Glutamatergic neuron (in vitro differentiated cells): ENCODE measurements at places on chromosomes 12 and 14.
A peak's percentile ranks its signal among the peaks of the same experiment; 100 is the strongest.

GRCh38 chr14:76090616-76091391 lies 60.9 kb upstream of the GPATCH2L start:
- no peak for DNase-seq

DNA sequence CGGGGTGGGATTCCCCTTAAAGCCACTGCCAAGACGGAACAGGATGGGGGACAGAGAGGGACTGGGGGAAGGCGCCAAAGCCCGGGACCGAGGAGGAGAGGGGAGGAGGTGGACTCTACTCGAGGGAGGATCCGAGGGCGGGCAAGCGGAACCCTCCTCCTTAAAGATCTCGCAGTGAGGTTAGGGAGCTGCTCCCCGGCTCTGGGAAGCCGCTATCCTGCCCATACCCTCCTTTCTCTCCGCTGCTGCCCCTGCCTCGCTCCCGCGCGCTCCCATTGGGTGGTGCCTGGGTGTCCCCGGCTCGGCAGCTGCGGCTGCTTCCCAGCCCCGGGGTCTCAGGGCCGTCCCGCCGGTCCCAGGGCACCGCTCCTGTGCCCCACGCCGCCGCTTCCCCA lies 16.4 kb downstream of the KRT18 start:
- no peak for DNase-seq

DNA sequence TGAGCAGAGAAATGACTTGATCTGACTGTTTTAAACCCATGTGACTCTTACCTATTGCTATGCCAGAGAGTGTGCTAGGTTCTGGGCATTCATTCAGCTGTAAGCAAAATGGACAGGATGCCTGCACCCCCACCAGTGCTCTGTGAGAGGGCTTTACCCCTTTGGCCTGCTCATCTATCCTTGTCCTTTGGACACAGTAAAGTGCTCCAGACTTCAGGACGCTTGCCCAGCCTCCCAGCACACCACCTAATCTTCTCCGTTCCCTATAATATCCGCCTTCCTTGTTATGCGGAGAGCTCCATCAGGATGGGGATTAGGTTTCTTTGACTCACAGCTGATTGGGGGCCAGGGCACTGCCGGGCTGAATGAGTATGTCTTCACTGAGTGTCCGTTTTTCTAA lies 4.4 kb upstream of the ZNF839 start:
- no peak for DNase-seq

- DNase-seq = no peak
Measured at GRCh38 chr12:111864913-111865312, 22.9 kb downstream of the MAPKAPK5 start.

DNA sequence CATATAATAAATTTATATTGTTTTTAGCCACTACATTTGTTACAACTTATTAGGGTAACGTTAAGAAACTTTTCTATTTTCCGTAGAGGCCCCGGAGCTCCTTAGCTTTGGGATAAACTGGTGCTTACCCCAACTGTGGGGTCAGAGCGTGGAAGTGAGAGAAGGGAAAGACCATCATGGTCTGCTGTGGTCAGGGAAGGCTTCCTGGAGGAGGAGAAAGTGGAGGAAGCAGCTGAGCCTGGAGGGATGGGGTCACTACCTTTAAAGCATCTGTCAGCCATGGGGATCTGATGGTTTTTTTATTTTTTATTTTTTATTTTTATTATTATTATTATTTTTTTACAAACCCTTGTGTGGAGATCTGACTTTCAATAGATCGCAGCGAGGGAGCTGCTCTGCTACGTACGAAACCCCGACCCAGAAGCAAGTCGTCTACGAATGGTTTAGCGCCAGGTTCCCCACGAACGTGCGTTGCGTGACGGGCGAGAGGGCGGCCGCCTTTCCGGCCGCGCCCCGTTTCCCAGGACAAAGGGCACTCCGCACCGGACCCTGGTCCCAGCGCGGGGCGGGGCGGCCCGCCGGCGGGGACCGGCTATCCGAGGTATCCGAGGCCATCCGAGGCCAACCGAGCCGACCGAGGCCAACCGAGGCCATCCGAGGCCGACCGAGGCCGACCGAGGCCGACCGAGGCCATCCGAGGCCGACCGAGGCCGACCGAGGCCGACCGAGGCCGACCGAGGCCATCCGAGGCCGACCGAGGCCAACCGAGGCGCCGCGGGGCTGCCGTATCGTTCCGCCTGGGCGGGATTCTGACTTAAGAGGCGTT lies 1101.2 kb upstream of the TMEM132C start:
- peak; percentile 82 for DNase-seq

DNA sequence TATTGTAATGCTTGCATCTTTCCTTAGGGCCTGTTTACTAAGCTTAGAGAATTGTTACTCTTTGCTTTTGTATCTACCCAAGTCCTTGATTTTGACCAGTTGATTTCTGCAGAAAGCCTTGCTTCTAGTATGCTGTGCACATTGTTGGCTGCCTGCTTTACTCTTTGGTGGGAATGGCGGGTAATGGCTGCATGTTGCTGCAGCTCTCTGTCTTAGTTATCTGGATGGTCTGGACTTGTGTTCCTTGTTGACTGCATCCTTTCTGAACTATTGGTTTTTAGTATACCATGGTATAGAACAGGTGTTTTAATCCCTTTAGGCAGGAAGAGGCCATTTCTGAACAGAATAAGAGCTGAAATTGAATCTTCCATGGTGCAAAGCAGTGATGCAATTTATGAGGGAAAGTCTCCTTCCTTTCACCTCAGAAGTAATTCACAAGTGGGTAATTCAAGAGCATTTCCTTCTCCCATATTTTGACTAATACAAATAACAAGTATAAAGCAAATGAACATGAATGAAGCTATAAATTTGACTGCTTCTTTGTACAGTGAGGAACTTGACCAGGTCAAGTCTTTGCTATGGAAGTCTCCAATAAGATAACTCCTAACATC lies 466.4 kb downstream of the NPAS3 start:
- DNase-seq = no peak

DNA sequence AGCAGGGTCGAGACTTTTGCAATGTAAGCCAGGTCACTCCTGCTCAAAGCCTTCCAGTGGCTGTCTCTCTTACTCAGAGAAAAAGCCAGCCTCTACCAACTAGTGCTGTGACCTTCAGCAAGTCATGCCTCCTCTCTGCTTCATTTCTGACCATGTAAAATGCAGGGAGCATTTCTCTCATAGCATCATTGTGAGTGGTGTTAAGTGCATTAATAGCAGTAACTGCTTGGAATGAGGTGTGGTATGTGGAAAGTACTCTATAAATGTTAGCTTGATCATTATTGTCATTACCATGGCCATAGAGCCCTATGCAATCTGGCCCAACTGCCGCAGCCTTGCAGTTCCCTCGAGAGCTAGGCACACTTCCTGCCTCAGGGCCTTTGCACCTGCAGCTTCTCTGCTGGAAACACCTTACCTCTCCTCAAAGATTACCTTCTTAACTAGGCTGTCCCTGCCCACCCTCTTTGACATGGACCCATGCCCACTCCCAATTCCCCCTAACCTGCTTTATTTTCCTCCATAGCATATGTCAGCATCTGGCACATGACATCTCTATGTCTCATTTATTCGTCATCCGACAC lies 10.9 kb downstream of the PLEKHD1 start:
- DNase-seq = no peak

- DNase-seq = no peak
Measured at GRCh38 chr12:119788786-119789185, 88.3 kb downstream of the CIT start.

DNA sequence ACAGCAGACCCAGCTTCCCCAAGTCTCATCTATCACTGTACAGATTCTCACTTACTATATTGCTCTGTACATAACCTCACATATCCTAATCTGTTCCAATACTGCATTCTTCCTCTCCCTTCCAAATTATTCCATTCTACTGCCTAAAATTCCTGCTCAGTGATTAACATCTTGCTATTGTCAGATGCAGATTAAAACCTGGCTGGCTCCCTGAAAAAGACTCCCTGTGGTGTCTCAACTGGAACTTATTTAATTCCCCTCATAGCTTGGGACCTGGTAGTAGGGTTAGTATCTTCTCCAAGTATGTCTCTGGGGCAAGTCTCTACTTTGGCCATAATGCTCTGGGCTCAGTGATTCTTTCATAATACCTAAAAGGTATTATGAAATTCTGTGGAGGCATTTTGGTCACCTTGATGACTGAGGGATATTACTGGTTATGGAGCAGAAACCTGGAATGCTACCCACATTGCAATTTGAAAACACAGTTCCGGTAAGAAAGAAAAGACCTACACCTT lies 55.8 kb downstream of the PAWR start:
- DNase-seq = no peak

GRCh38 chr14:75859746-75860145 lies 122.0 kb downstream of the TGFB3 start:
- no peak for DNase-seq

DNA sequence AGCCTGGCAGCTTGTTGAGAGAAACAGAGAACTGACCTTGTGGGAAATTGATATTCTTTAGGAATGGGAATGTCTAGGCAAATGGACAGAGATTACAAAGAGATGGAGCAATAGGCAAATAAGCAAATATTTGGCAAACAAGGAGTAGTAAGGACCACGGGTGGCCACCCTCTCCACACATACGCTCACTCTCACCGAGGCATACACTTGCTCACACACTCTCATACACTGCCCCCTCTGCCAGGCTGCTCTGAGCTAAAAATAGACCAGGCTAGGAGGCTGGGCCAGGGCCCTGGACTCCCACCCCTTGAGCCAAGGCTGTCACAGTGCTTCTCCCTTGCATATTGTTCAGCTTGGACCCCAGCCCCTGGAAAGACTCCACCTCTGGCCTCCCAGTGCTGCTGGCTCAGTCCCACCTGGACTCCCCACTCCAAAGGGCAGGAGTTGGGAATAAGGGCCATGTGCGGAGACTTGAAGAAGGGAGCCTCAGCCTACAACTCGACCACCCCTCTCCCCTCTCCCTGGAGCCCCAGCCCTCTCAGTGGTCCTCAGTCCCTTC lies 1.1 kb downstream of the PPP1R1A start:
- peak; percentile 43 for DNase-seq

DNA sequence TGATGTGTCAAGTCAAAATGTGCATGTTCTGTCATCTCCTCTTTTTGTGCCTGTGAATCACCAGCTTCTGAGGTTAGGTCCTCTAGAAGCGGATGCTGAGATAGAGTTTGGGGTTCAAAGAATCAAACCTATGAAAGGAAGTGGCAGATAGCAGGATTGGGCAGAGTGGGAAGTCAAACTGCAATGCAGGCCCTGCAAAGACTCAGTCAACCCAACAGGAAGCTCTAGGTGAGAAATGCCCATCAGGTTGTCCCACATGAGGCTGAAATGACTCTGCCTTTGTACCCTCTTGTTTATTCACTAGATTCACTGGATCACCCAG lies 4.5 kb upstream of the MIA2 start:
- no peak for DNase-seq

GRCh38 chr12:29929295-29929694 lies 145.6 kb upstream of the TMTC1 start:
- DNase-seq = no peak

- DNase-seq = no peak
Measured at GRCh38 chr12:12534975-12535374, 27.7 kb downstream of the DUSP16 start.

DNA sequence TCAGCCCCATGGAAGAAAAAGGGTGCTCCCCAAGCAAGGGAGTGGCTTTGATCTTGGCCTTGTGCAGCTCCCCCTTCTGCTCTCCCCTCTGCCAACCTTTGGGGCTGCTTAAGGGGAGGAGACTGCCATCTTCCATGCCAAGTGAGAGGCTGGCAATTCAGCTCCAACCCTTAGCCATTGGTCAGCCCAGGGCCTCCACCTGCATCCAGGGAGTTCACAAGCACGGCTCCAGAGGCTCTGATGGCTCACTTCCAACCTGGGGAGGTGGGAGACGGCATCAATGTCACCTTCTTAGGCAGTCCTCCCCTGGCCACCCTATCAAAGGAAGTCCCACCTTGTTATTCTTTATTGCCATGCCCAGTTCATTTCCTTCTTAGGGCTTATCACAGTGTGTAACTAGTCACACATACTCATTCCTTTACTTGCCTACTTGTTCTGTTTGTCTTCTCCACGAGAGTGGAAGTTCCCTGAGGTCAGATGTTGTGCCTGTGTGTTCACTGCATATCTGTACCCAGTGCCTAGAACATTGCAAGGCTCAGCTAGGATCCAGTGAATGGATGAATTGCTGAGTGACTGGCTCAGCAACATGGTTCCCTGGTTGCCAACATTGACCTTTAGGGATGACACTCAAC lies 5.0 kb downstream of the HDAC7 start:
- DNase-seq = no peak

DNA sequence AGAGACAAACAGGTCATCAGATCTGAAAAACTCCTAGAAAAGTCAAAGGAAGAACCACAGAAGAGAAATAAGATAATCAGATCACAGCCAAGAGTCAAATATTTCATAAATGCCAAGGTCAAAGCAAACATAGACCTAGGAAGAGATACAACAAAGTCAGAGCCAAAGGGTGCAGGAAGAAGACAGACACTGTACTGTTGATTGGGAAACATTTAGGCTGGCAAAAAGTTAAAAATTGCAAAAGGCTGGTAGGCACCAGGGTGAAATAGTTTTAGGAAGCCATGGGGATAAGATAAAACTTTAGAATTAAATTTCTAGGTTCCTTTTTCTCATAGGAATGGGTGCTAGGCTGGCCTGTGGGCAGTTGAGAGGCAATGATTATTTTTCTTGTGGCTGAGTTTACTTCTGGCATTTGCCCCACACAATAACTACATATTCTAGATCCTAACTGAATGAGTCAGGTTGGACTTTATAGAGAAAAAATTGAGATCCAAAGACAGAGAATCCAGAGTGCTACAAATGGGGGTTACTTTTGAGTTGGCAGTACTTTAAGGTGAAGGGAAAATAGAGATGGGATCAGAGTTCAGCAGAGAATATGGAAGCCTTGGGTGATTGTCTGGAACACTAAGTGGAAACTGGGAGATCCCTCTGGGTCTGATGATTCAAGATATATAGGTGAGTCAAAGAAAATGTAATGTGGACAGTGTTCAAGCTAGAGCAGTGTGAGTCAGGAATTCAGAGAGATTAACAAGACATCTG lies 215.5 kb downstream of the C12orf50 start:
- no peak for DNase-seq

- DNase-seq = no peak
Measured at GRCh38 chr12:79515530-79515935, 175.2 kb downstream of the PAWR start.

DNA sequence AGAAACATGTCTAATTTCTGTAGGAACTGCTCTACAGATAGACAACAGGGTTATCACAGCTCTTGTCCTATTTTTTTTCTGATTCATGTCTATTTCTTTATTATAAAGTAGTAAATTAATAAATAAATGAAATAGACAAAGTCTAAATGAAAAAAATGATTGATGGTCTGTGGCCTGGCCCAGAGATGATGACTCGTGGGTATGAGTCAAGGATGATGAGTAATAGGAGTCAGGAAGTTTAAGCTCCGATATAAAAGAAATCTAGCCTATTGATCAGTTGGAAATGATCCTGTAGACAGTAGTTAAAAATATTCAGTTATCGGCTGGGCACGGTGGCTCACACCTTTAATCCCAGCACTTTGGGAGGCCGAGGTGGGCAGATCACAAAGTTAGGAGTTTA lies 90.6 kb upstream of the RTL1 start:
- no peak for DNase-seq

DNA sequence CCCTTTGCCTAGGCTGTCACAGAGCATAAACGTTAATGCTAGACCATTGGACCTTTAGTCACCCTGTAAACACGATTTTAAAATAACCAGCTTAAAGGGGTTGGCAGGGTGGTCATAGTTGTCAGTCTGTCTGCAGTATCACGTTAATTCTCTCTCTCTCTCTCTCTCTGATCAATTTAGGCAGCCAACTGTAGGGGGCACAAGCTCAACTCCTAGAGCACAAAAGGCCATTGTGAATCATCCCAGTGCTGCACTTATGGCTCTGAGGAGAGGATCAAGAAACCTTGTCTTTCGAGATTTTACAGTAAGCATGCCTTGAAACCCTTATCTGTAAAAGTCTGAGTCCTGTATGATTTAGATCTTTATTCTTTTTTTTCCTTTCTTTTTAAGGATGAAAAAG lies 97.1 kb downstream of the SCAF11 start:
- DNase-seq = no peak

- no peak for DNase-seq
Measured at GRCh38 chr12:2719392-2719791, 75.4 kb upstream of the FKBP4 start.
